ENCODE measurements at places on chromosomes 5 and 9.

DNA sequence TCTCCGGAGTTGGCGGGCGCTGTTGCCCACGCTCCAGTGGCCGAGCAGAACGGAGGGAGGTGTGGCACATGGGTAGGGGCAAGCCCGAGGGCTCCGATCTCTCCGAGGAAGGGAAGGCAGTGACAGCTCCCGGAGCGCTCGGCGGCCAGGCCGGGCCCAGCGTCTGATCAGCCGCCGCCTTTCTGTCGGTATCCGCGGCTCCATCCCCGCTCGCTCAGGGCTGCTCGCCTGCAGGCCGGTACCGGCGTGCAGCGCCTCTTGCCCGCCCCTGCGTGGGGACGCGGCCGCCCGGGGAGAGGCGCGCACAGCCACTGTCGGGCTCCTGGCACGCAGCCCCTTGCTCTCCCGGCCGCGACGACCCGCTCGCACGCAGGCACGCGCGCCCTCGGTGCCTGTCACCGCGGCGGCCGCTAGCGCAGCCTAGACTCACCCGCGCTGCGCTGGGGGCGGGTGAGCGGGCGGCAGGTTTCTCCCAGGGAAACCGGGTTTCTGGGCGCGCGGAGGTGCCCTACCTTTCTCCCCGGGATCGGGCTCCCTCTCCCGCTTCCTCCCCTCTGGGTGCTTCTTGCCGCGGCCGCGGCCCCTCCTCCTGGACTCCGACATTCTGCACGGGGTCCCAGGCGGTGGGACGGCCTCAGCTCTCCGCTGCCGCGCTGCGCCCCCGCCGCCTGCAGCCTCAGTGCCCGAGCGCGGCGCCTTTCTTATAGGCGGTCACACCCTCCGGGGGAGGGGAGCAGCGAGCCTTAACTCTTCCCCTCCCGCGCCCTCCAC lies 108.4 kb downstream of the PSD2 start:
- no peak for DNase-seq

- no peak for DNase-seq
These were observed 544.5 kb downstream of the CSNK1G3 start for GRCh38 chr5:124056326-124056990.

- peak; percentile 30 for DNase-seq
These were observed 19.5 kb upstream of the SERINC5 start for GRCh38 chr5:80275347-80275746.

DNA sequence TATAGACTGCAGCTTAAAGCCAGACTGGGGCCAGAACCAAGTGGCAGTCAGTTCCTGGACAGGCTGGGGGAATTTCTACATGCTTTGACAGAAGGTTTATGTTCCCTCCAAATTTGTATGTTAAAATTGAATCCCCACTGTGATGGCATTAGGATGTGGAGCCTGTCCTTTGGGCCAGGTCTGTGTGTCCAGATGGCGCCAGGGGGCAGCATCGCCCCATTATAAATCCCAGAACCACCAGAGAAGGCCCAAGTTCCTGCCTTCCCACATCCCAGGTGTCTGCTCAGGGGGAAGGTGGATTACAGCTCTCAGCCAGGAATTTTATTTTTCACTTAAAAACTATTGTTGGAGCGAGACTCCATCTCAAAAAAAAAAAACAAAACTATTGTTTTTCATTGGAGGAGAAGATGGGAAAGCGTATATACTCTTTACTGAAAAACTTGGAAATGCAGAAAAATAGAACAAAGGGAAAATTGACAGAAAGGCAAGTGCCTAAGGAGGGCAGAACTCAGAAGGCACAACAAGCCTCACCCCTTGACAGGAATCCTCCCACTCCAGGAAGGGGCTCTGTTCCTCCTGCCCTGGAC lies 5.0 kb downstream of the IL3 start:
- DNase-seq = peak; percentile 7

DNA sequence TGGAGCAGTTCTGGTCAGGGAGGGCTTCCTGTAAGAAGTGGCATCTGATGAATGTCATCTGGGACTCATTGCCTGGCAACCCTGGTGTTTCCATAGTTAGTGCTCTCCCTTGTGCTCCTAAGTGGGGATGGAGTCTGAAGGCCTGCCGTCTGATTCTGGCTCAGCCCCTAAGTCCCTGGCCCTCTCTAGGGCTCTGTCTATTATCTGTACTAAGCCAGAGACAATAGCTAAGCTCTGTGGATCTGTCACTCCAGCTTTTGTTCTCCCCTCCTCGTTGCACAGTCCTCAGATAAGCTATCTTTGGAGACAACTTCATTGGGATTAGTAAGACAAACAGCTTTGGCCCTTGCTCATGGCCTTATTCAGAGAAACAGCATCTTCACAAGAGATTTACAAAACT lies 30.6 kb upstream of the TTC1 start:
- no peak for DNase-seq

GRCh38 chr5:75940418-75940817 lies 142.8 kb upstream of the SV2C start:
- DNase-seq = no peak

- peak; percentile 9 for DNase-seq
These were observed 2.2 kb downstream of the ST6GALNAC6 start for GRCh38 chr9:127897193-127897692.

GRCh38 chr5:123287881-123288280 lies 135.3 kb downstream of the CEP120 start:
- no peak for DNase-seq

GRCh38 chr5:176781054-176781375 lies 29.3 kb upstream of the UNC5A start:
- DNase-seq = no peak

- DNase-seq = no peak
These were observed 53.0 kb downstream of the NIM1K start for GRCh38 chr5:43244823-43245565.

GRCh38 chr9:78486661-78487060 lies 189.7 kb downstream of the PSAT1 start:
- no peak for DNase-seq

DNA sequence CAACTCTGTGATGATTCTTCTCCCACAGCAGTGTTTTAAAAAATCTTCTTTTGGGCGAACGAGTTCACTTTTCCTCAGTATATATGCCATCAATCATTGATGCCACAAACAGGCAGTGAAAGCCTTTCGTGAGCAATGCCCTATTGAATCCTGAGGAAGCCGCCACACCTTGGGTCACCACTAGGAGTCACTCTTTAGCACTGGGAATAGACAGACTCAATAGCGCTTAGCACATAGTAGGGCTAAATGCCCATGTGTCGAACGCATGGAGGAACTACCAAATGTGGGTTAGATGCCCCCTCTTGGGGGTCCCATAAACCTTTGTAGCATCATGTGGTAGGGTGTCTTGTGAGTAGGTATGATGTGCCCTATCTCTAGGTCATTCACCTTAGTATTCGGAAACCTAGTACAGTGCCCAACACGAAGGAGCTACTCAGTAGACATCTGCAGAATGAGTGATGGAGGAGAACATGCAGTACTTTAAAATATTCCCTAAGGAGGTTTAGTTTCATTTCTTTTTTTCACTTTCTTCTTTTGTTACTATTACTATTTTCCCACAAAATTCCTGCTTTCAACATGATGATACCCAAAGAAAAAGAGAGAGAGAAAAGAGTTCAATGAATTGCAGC lies 603.7 kb downstream of the BNC2 start:
- no peak for DNase-seq

GRCh38 chr5:32323741-32324140 lies 11.0 kb upstream of the MTMR12 start:
- DNase-seq = no peak

GRCh38 chr5:121797681-121798518 lies 53.8 kb upstream of the FTMT start:
- DNase-seq = no peak

DNA sequence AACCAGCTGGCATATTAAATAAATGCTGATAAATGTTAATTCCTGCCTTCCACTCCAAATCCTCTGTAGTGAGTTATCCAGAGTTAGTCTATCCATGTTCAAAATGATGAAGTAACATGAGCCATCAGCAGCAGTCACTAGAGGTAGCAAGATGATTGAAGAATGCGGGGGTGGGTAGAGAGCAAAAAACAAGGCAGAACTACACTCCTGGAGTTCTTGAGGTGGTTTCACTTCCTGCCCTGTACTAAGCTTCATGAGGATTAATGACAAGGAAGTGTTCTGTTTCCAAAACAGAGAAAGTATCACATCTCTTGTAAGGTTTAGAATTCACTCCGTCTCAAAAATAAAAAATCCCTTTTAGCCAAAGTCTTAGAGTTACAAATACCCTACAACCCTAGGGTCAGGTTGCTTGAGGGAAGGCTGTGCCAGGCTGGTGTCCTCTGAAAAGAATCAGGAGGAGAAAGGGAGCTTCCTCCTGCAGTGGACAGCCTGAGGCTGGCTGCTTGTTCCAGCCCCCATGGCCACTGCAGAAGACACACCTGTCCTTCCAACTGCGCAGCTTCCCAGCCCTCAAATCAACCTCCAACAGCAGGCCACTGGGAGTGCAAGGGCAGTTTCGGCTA lies 180.2 kb downstream of the DENND1A start:
- DNase-seq = no peak

DNA sequence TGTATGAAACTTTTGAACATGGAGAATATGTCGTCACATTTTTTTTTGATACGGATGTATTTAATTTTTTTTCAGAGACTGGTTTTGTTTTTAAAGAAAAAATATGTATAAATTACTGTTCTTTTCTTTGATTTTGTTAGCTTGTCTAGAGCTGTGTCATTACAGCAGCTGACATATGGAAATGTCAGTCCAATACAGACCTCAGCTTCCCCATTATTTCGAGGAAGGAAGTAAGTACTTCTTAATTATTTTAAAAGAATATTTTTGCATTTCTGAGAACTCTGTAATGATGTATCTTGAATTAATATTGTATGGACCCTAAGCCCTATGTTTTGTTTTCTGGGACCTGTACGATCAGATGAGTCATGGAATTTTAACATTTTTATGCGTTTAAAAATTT lies 7.6 kb downstream of the TENT2 start:
- DNase-seq = no peak

GRCh38 chr5:133827830-133828229 lies 140.6 kb downstream of the C5orf15 start:
- DNase-seq = no peak

GRCh38 chr5:73278693-73279092 lies 105.7 kb downstream of the TMEM174 start:
- no peak for DNase-seq

GRCh38 chr5:172926796-172927195 lies 32.4 kb upstream of the RPL26L1 start:
- no peak for DNase-seq

DNA sequence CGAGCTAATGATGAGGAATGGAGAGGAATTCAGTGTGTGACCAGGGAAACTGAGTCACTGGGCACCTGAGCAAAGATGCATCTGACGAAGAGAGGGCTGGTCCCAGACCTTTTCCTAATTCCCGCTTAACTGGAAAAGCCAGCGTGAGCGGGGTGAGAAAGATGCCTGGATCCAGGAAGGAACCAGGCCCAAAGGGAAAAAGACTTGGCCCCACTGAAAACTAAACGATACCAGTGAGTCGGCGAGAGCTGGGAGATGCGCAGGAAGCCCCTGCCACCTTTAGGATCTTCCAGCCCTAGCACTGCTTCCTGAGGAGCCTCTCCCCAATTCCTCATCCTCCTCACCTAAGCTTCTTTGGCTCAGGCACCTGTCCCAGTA lies 499 bp upstream of the FCHSD1 start:
- no peak for DNase-seq

- no peak for DNase-seq
These were observed 4.0 kb downstream of the TOR4A start for GRCh38 chr9:137281345-137282116.

DNA sequence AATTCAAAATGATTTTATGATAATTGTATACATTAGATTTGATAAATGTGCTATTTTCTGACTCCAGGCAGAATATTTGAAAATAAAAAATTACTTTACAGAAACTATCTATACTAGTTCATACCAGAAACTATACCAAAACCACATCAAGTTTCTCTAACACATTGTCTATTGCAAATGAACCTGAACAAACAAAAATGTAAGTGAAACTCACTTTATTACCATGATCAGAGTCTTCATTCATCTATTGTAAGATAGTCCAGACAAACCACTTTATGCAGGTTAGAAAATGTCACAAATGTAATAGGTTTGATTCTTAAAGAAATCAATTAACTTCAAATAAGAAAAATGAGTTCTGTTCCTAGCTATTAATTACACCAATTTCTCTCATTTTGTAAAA lies 99.4 kb downstream of the OXCT1 start:
- no peak for DNase-seq

DNA sequence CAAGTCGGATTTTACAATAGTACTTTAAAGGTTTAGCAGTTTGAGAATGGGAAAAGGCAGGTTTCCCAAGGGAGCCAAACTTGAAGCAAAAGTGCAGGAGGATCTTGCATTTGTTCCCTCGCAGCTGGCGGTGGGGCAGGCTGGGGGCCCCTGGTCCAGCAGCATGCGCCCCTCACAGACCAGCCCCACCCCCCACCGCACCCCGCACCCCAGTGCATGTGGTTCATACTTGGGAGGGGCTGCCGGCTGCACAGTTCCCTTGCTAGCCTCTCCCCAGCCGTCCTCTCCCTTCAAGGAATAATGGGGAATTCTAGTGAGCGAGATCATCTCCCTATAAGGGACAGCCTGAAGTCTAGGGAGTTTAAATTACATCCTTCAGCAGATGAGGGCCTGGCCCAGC lies 273.1 kb upstream of the IRX2 start:
- no peak for DNase-seq

DNA sequence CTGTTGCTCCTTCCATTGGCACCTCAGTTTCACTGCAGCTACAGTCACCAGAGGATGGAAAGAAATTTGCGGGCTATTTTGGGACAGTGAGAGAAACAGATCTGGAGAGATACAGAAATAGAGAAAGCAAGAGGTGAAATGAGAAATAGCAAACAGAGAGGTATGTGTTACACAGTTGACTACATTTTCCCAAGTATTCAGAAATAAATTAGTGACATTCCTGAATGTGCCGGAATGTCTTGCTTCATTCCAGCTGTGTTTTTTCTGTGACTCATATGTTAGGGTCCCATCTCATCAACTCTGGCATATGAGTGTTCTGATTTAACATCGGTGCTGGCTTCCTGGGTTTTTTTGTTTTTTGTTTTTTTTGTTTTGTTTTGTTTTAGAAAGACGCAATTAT lies 63.8 kb upstream of the ZNF462 start:
- no peak for DNase-seq

- DNase-seq = no peak
These were observed 37.3 kb downstream of the MRPL36 start for GRCh38 chr5:1762121-1762882.

- no peak for DNase-seq
These were observed 4.7 kb upstream of the GPR151 start for GRCh38 chr5:146520731-146521130.

GRCh38 chr9:27571011-27571410 lies 2.3 kb downstream of the C9orf72 start:
- no peak for DNase-seq

GRCh38 chr5:68219161-68219816 lies 3.7 kb downstream of the PIK3R1 start:
- DNase-seq = no peak

- DNase-seq = no peak
These were observed 302.4 kb downstream of the NR3C1 start for GRCh38 chr5:143101121-143101520.

GRCh38 chr9:90795871-90796317 lies 5.7 kb upstream of the SYK start:
- no peak for DNase-seq
